ENCODE measurements at places on chromosomes 5 and 9.

DNA sequence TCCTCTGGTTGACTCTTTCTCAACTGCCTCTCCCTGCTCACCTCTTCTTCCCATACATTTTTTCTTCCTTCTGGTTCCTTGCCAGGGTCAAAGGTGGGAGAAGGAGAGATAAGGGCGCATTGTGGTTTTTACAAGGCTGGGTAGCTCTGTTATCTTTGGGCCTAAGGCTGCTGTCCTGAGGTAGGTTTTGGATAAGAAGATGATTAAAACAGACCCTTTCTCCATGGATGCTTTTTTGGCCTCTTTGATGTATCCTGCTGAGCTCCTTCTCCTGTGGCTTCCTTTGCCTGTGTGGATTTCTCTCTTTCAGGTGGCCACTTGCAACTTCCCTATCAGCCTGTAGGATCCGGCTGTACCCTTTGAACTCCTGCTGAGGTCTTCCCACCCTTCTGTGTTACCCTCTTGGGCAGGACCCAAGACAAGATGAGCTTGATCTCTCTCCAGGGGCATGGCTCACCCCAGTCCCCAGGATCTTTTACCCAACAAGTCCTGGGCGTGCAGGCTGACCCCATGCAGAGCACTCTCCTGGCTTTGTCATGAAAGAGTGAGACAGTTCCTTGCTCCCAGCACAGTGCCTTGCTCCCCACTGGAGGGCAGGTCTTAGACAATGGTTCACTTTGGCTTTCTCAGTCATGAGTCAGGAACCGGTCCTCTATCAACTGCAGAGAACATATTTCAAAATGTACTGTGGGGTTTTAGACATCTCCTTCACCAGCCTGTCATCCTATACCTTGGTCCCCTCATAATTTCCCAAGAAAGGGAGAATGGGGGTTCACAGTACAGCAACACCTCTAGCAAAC lies 197.9 kb downstream of the TLE4 start:
- DNase-seq, result no peak

- no peak for DNase-seq
Observed at GRCh38 chr5:157266286-157267007, 524 bp downstream of the CYFIP2 start.

DNA sequence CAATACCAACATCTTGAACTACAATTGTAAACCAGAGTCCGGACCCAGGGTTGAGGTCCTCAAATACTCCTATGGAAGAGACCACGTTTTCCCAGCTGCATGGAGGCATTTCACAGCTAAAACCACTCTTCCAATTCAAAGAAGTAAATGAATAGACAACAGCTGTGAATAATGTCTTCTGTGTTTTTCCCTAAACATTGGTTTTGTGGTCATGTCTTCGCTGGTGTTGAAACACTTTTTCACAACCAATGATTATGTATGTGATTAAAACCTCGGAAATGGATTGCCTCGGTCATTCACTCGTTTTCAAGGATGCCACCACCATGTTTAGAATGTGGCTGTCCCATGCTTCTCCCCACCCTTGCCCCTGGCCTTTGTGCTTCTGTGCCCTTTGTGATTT lies 9.4 kb upstream of the TENT4A start:
- no peak for DNase-seq

DNA sequence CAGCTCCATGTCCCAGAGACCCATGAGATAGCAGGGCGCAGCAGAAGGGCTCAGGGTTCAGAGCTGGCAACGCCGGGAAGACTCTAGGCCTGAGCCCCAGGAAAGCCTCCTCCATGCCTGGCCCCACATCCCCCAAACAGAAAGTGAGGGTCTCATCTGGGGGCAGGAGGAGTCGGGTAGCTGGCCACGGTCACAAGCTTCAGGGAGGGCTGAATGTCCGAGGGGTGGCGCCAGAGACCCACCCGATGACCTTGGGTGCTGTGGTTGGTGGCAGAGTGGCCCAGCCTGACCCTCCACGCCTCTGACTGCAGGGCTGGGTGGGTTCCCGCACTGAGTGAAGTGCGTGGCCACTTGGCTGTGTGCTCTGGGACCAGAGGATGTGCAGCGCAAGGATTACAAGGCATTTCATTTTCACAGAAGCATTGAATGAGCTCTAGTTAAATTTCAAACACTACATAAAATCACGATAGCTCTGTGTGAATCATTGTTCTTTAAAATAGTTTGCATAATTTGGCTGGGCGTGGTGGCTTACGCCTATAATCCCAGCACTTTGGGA lies 3.0 kb downstream of the C8G start:
- DNase-seq, result peak; percentile 41

GRCh38 chr5:66149950-66150349 lies 5.8 kb downstream of the SREK1 start:
- no peak for DNase-seq
